ENCODE measurements at places on chromosomes 6 and 20.
A peak's percentile ranks its signal among the peaks of the same experiment; 100 is the strongest.

- no peak for DNase-seq
These were observed 2.6 kb upstream of the ZKSCAN3 start for GRCh38 chr6:28347119-28347518.

DNA sequence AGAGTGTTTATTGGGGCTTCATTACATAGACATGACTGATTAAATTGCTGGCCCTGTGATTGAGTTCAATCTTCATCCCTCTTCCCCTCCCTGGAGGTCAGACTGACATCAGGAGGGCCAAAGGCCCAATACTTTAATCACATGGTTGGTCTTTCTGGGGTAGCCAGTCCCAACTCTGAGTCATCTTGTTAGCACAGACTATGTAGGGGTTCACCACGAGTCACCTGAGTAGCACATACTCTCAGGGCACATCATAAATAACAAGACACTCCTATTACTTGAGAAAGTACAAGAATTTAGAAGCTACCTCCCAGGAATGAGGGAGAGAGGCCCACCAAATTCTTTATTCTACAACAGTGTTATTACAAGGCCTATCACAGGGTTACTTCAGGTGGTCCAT lies 11.3 kb downstream of the GINS1 start:
- no peak for DNase-seq

DNA sequence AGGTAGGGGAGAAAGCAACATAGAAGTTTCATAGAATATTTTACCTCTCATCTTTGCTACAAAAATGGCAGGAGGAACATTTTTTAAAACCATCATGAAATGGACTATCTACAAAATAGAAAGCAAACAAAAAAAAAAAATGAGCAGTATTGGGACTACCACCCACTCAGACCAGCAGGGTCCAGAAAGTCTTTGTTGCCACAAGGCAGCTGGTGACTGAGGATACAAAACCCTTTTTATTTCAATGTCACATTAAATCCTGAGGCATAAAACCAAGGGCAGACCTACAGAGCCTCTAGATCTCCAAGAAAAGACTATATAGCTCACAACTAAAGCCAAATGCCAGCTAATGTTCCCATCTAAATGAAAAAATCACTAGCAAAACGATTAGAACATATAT lies 282.2 kb downstream of the PTPRK start:
- DNase-seq = no peak

GRCh38 chr6:91181416-91181815 lies 594.5 kb upstream of the MAP3K7 start:
- no peak for DNase-seq

GRCh38 chr6:89934685-89935366 lies 40.6 kb downstream of the GJA10 start:
- no peak for DNase-seq

DNA sequence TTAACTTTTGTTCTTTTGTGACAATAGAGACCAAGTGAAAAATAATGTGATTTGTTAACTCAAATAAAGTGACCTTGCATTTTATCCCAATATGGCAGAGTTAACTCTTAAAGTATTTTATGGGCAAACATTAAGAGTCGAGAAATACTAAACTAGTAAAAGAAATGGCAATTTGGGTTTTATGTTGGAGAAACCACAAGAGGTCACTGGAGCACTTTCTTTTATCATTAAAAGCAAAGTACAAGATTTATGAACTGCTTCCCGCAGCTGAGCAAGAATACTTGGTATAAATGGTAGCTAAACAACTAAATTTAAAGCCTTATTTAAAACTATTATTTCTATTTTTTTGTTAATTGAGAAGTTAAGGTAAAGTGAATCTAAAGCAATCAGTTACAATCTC lies 33.5 kb upstream of the MCM9 start:
- no peak for DNase-seq

DNA sequence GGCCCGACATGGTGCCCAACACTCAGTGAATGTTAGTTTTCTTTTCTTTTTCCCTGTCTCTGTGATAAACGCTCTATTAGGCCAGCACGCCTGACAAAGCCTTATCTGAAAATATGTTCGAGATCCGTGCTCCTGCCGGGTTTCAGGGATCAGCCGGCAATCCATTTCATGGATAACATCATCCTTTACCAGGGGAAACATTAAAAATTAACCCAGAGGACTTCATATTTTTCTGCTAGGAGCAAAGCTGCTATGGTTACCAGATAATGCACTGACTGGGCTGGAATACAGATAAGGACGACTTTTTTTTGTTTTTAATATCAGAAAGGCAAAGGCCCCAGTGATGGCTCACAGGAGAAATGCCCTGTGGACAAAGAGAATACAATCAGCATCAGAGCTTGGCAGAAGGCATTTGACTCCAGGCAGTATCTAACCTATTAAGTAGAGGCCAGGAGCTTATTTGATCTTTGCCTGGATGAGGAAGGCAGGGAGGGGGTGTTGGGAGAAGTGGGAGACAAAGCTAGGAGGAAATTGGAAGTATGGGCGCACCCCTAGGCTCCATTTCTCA lies 482.0 kb upstream of the CHD6 start:
- no peak for DNase-seq

DNA sequence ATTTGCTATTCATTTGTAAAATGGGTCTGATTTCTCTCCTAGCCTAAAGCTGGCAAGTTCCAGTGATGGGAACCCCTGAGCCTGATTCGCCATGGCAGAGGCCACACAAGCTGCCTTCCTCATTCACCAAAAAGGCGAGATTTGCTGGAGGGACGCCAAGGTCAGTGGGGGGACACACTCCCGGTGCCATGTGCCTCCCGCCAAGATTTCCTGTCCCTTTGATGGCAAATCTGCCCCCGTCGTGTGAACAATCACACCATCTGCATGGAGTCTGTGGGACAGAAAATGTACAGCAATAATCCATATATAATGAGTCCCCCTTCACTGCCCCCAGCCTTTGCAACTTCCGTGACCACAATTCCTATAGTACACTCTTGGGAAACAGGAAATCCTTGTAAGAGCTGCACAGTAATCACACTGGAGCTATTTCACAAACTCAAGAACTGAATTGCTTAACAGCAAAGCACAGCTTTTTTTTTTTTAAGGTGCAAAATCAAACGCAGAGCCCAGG lies 15.7 kb upstream of the IGF2R start:
- peak; percentile 66 for DNase-seq

GRCh38 chr20:54668271-54669039 lies 193.1 kb downstream of the DOK5 start:
- no peak for DNase-seq

DNA sequence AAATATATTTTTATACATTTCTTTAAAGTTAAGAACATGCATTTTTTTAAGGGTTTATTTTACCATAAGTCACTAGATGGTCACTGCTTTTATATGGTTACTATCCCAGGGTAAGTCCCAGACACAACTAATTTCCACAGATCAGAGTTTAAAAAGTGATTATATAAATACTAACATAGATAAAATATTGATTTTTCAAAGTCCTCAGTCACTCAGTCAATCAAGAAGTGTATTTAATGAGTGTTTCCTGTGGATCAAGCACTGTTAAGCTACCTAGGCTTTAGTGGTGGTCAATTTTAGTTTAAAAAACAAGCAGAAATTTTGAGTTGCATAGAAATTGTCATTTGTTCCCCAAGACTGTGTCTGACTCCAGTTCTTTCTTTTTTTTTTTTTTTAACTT lies 399.5 kb upstream of the SYNCRIP start:
- DNase-seq = no peak

- DNase-seq = no peak
These were observed 2.0 kb upstream of the ZSCAN26 start for GRCh38 chr6:28264834-28265401.

All from fibroblast of skin of left quadriceps (primary cell).